Right hindlimb (tissue), 1 donor: ENCODE measurements at places on chromosomes 5 and 9.
A peak's percentile ranks its signal among the peaks of the same experiment; 100 is the strongest.

GRCh38 chr5:2149195-2149539 is 266.4 kb upstream of the IRX4 start:
- peak; percentile 42 for DNase-seq

DNA sequence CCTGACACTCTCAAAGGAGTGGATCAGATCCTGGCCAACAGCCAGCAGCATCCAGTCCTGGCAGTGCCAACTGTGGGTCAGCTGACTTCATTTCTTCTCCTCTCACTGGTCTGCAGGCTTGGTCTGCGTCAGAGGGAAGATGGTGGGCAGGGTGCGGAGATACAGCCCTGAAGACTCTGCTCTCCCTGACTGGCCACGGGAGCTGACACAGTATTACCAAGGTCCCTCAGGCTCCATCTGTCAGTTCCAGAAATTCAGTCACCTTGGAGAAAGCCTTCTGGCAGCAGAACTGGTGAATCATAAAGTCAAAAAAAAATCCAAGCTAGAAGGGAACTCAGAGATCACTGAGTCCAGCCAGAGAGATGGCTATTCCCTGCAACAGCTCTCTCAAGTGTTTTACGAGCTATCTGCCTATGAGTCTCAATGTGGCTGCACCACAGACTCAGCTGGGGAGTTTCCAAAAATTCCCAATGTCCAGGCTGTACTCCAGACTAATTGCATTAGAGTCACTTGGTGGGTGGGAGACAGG is 27.9 kb downstream of the C1QTNF2 start:
- no peak for DNase-seq

GRCh38 chr5:173823721-173824567 is 64.2 kb upstream of the CPEB4 start:
- DNase-seq = no peak

DNA sequence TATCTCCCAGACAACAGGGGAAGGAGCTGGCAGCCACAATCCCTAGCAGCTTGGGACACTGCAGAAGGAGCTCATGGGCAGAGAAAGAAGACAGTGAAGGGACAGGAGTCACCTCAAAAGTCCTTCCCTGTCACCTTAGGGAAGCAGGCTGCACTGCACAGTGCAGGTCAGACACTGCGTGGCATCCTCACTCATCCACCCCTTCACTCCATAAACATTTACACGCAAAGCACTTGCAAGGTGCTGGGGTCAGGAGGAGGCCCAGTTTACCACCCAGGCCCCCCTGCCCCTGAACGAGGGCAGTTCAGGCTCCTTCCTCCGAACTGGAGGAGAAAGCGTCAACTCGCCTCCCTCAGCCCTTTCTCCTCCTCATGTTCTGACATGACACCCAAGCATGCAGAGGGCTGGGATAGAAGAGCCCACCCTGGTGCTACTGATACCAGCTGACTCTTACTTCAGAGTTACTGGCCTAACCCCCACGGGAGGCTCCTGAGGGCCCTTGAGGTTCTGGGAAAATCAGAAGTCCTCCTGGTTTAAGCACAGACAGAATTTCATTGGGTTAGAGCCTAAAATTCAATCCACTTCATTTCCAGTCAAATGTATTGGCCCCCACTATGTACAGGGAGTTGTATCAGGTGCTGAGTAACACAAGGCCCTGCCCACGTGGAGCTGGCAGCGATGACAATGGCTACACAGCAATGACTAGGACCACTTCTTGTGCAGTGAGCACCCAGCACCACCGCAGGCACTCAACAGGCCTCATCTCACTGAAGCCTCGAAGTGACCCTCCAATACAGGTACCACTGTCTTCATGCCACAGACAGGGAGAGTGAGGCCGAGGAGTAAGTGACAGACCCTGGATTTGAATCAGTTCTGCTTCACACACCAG is 70.4 kb downstream of the RAPGEF1 start:
- no peak for DNase-seq

DNA sequence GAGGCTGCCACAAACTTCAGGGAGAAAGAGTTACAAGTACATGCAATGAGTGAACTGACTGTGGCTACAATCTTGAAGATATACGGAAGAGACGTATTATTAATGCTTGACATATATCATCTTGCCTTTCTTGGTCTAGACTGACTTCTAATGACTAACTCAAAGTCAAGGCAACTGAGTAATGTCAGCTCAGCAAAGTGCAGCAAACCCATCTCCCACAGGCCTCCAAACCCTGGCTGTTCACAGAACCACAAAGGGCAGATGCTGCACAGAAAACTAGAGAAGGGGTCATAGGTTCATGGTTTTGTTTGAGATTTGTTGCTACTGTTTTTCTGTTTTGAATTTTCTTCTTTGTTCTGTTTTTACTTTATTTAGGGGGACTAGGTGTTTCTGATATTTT is 21.0 kb downstream of the IL7R start:
- no peak for DNase-seq

GRCh38 chr5:140246378-140247122 is 56.4 kb downstream of the PFDN1 start:
- DNase-seq = peak; percentile 86

DNA sequence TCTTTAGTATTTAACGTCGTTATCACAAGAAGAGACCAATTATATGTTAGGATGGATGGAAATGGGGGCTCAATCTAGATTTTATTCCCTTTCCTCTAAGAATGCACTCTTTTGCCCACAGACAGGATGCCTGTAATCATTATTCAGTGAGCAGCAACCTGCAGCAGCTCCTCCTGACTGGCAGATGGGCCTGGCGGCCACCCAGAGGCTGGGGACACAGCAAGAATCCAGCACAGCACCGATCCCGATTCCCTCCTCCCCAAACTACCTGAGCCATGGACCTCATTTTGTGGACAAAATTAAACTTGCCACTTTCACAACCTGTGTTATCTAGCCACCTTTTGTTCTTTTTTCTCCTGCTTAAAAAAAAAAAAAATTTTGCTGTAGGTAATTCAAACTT is 101.0 kb downstream of the USP20 start:
- DNase-seq = no peak

- DNase-seq = peak; percentile 53
Measured at GRCh38 chr5:161396171-161396570, 150.4 kb downstream of the GABRB2 start.

DNA sequence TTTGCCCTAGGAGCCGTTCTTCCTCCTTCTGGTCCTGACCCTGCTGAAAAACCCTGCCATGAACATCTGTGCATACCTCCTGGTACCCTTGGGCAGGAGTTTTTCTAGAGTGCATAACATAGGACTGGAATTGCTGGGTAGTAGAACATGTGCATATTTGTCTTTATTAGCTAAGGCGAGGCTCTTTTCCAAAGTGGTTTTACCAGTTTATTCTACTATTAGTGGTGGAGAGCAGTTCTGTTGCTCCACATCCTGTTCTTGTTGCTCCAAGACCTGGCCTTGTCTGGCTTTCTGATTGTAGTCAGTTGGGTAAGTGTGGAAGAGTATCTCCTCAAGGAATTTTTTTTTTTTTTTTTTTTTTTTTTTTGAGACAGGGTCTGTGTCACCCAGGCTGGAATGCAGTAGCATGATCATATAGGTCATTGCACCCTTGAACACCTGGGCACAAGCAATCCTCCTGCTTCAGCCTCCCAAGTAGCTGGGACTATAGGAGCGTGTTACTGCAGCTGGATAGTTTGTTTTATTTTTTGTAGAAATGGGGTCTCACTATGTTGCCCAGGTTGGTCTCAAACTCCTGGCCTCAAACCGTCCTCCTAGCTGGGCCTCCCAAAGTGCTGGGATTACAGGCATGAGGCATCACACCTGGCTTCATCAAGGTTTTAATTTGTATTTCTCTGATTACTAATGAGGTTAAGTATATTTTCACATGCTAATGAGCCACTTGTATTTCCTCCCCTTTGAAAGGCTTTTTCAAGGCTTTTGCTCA is 85.2 kb downstream of the SPRY4 start:
- no peak for DNase-seq

- no peak for DNase-seq
Measured at GRCh38 chr9:14131356-14132088, 182.4 kb downstream of the NFIB start.

DNA sequence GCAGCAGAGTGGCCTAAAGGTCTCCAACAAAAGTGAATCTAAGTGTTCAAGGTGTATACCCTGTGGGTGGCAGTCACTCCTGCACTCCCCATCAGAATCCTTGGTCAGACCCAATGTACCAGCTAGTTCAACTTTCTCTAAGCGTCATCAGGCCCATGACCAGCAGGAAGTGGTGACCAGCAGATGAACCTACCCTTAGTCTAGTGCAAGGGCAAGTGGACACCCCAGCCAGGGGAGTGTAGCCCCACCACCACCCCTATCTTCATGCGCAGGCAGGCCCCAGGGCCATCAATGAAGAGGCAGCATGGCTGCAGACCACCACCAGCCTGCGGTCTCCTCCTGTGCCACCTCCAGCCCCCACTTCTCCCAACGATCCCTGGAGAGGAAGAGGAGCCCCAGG is 213.1 kb downstream of the AGTPBP1 start:
- no peak for DNase-seq

DNA sequence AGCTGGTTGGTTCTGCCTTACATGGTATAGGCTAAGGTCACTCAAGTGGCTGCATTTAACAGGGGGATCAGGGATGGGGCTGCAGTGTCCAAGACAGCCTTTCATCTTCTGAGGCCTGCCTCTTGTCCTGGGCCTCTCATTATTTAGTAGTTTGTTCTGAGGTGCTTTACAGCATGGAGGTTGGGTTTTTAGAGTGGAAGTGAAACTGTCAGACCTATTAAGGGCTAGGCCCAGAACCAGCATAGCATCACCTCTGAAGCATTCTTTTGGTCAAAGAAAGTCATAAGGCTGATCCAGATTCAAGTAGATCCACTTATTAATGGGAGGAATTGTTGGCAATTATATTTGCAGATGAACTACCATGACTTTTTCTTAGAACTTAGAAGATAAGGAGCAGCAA is 146.0 kb upstream of the NMUR2 start:
- no peak for DNase-seq

DNA sequence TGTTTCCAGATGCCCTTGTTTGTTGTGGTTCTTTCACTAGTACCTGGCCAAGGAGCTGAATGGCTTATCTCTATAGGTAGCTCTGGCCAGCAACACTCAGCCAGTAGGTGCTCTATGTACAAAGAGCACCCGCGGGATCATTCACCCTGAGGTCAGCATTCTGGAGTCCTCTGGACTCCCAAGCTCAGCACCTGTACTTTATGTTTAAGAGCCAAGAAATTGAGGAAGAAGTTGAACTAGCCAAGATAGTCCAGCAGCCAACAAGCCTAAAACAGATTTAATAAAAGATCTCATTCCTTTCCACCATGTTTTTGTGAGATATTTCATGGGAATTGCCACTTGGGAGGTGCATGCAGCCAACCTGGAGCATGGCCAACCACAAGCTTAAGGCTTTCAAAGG is 242.6 kb upstream of the PAPPA start:
- peak; percentile 29 for DNase-seq

DNA sequence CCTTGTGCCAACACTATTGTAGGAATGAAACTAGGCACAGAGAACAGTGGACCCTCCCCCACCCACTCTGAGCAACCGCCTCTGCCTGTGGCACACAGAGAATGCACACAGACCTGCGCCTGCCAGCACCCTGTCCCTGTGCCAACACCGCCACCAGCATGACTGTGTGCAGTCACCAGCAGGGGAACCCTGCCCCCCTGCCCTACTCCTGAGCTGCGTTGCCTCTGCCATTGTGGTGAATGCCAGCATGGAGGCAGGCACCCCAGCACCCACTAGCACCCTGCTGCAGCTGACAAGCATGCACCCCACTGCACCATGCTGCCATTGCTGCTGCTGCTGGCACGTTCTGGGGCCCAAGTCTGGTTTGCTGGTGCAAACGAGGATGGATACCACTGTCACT is 94.4 kb upstream of the PRLR start:
- no peak for DNase-seq

- no peak for DNase-seq
Measured at GRCh38 chr9:127155314-127155960, 33.0 kb upstream of the ANGPTL2 start.

GRCh38 chr5:26761045-26761444 is 277.3 kb downstream of the CDH9 start:
- peak; percentile 18 for DNase-seq

- peak; percentile 20 for DNase-seq
Measured at GRCh38 chr5:78295035-78295961, 800 bp upstream of the AP3B1 start.

GRCh38 chr5:113221294-113222176 is 213.3 kb downstream of the TSSK1B start:
- no peak for DNase-seq

DNA sequence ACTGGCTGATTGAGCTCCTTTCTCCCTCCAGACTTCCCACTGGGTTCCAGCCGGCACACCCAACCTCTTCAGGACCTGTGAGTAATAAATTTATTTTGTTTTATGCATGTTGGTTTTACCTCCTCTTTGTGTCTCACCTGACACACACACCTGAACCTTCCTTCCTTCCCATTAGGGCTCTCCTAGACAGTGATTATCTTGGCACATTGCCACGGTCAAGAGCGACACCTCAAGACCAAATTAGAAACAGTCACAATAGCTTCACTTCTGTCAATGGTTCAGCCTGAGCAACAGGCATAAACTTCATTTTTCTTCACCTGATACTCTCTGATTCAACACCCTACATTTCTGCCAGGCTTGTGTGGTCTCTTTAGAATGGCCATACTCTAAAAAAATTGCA is 296.3 kb upstream of the SMARCA2 start:
- DNase-seq = no peak

DNA sequence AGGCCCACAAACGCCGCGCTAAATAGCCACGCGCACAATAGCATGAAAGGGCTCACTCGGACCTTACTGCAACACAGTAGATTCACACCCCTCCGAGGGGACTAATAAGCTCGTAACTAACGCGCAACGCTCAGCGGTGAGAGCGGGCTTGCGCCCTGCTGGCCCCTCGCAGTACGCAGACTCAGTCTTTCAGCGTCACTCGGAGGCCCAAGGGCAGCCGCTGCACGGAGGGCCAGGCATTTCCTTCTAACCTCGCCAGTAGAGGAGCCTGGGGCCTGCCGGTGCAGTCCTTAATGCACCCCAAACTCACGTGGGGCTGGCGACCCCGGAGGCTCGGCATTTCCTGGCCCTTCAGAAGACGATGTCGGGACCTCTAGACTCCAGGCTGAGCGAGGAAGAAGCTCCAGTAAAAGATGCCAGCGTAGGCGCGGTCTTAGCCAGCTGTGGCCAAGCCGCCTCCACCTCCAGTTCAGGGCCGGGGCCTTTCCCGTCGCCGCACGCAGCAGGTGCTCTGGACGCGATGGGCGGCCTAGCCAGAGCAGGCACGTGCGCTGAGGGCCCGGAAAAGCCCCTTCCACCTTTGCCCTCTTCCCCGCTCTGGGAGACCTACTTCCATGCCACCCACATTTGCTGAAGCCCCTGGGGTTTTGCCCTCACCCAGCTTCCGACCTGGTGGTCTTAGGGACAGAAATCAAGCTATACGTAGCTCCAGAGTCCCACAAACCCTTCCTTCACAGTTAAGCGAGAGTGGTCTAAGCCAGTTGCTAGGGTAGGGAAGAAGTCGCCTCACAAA is 38.3 kb upstream of the TIFAB start:
- no peak for DNase-seq

GRCh38 chr5:172671091-172671490 is 30.0 kb downstream of the NEURL1B start:
- no peak for DNase-seq

DNA sequence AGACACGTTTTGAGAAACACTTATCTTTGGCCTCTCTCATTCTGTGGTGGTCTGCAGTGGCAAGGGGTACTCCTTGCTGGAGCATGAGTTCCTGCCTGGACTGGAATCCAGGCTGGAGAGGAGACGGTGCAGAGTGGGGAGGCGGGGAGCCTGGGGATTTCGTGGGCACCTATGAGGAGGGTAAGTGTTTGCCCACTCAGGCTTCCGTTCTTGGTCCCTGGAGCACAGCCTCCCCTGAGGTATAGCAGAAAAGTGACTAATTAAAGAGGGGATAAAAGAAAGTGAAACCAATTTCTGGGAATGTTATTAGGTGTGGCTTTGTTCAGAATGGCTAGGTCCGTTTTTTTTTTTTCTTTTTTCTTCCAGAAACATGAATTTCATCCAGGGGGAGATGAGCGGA is 90.8 kb downstream of the ARHGAP26 start:
- no peak for DNase-seq
